ENCODE measurements at places on chromosomes 16 and 17.

- H3K4me3 ChIP-seq = no peak overlapping the region
- H3K4me1 ChIP-seq = peaks cover 58% of the 10 kb centered on the region
- peaks cover 2% of the 10 kb centered on the region for H3K36me3 ChIP-seq
These were observed 20.1 kb downstream of the YWHAE start for GRCh38 chr17:1379930-1380313.

GRCh38 chr16:51328733-51329132 lies 177.7 kb upstream of the SALL1 start:
- H3K27me3 ChIP-seq = no peaks in the 10 kb centered on the region
- no peak for DNase-seq
- H3K4me1 ChIP-seq = no peaks in the 10 kb centered on the region
- no peak overlapping the region for H3K4me3 ChIP-seq
- H3K27ac ChIP-seq = no peak overlapping the region
- peaks cover 5% of the 10 kb centered on the region for H3K36me3 ChIP-seq

- H3K4me1 ChIP-seq = peaks cover 17% of the 10 kb centered on the region
- H3K27me3 ChIP-seq = peaks cover 5% of the 10 kb centered on the region
- peak; percentile 77 for DNase-seq
- no peak within 1 kb of the TSS for H3K27ac ChIP-seq
These were observed at the start of gene CFAP52 for GRCh38 chr17:9576521-9577372. Gene CFAP52, plus strand, starts transcription at chr17:9576642. Its CDS starts 54 bp downstream, at chr17:9576696.

GRCh38 chr16:23290189-23291062 lies 11.7 kb upstream of the SCNN1B start:
- H3K4me1 ChIP-seq = no peaks in the 10 kb centered on the region
- no peak overlapping the region for H3K4me3 ChIP-seq
- H3K27ac ChIP-seq = no peak overlapping the region
- DNase-seq = no peak
- H3K27me3 ChIP-seq = peaks cover 11% of the 10 kb centered on the region

DNA sequence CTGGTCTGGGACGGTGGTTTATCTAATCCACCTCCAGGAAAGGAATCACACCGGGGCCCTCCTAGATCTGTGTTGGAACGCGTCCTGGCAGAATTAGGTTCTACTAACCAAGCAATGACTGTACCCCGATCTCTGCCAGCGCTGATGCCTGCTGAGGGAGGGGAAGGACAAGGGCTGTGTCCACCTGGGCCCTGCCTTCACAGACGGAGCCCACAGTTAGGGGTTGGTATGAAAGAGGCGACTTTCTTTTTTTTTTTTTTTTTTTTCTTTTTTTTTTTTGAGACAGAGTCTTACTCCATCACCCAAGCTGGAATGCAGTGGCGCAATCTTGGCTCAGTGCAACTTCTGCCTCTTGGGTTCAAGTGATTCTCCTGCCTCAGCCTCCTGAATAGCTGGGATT lies 9.9 kb upstream of the KRT19 start:
- H3K36me3 ChIP-seq = no peaks in the 10 kb centered on the region
- H3K27me3 ChIP-seq = peaks cover 9% of the 10 kb centered on the region
- H3K27ac ChIP-seq = no peak overlapping the region
- H3K4me3 ChIP-seq = no peak overlapping the region

DNA sequence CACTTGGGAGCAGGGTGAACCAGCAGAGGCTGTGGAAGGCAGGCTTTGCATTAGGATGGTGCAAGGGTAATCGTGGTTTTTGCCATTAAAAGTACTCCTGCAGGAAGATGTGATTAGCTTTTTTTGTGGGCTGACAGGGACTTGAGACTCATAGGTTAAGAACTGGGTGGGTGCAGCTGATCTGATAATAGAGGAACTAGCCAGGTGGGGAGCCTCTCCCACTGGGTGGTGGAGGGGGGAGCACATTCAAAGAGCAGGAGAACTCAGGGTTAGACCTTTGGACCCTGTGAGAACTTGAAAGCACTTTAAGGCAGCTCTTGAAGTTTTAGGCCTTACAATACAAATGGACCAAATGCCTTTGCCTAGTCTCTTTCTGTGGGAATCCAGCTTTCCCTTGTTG lies 32.4 kb downstream of the CCL4 start:
- no peak overlapping the region for H3K27ac ChIP-seq
- peaks cover 3% of the 10 kb centered on the region for H3K4me1 ChIP-seq
- DNase-seq = no peak
- H3K27me3 ChIP-seq = peaks cover 2% of the 10 kb centered on the region

DNA sequence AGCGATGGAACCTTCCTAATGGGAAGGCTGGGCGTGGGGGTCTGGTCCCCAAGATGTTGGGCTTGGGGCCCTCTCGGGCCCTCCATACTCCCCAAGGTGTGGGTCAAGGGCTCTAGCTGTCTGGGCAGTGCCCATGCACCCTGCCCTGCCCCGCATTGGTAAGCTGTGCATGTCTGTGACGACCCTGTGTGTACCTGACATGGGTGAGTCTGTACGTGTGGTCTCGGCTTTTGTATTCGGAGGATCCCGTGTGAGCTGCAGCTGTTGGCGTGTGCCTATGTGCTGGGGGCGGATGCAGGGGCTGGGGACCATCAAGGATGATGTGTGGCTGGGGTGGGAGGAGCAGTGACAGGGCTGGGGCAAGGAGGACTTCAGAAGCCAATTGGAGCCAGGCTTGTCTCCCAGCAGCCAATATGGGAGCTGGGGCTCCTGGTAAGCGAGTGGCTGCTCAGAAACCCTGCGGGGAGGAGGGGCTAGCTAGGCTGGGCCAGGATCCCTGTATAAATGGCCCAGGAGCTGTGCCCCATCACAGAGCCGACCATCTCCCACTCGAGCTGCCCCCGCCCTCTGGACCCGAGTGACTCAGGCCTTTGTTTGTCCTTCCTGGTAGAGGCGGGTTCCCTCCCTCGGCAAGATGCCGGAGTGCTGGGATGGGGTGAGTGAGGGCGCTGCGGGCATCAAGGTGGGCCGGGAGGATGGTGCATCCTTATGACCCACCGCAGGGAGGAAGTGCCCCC lies at the start of gene NDRG4:
NDRG4 (plus strand) TSS at position 529 of the 737 bp plus-strand sequence; CDS start at position 635, 106 bp downstream.
- peak within 1 kb of the TSS; percentile 96 for H3K27ac ChIP-seq
- H3K4me1 ChIP-seq = peaks cover 44% of the 10 kb centered on the region
- peak; percentile 71 for DNase-seq
- H3K27me3 ChIP-seq = peaks cover 4% of the 10 kb centered on the region
- H3K4me3 ChIP-seq = peak within 1 kb of the TSS; percentile 89

DNA sequence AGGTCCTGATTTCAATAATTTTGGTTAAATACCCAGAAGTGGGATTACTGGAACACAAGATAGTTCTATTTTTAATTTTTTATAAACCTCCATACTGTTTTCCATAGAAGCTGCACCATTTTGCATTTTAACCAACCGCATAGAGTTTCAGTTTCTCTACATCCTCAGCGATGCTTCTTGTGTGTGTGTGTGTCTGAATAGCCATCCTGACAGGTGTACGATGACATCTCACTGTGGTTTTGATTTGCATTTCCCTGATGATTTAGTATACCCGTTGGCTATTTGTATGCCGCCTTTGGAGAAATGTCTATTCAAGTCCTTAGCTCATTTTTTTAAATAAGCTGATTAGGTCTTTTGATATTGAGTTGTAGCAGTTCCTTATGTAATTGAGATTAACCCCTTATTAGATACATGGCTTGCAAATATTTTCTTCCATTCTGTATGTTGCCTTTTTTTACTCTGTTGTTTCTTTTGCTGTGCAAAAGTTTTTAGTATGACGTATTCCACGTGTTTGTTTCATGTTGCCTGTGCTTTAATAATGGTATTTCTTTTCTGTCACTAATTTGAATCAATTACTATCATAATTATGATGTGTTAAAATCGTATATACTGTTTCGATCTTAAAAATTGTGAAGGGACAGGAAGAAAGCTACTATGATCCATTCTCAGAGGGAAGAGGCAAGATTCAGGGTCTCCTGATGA lies 227.2 kb upstream of the MON1B start:
- no peak overlapping the region for H3K4me3 ChIP-seq
- peaks cover 12% of the 10 kb centered on the region for H3K4me1 ChIP-seq
- H3K27ac ChIP-seq = no peak overlapping the region
- H3K27me3 ChIP-seq = no peaks in the 10 kb centered on the region
- DNase-seq = no peak
- no peaks in the 10 kb centered on the region for H3K36me3 ChIP-seq

GRCh38 chr17:40209404-40210093 lies 9.6 kb upstream of the WIPF2 start:
- H3K4me3 ChIP-seq = no peak overlapping the region
- no peaks in the 10 kb centered on the region for H3K4me1 ChIP-seq
- DNase-seq = no peak
- H3K27me3 ChIP-seq = no peaks in the 10 kb centered on the region

DNA sequence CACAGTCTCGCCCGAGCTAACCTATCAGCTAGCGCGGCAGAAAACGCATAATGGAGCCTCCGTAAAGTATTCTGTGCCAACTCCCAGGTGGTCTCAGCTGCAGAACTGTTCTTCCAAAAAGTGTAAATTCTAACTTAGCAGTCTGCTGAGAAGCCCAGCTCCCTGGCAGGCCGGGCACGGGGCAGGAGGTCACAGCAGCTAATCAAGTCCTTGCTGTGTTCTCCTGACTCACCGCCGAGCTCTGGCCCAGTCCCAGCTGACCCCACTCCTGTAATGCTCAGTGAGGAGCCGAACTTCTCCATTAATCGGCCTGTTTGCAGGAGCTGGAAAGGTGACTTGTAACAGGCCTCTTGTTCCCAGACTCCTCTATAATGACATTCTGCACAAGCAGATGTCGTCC lies 193.3 kb downstream of the IRX3 start:
- H3K36me3 ChIP-seq = peaks cover 2% of the 10 kb centered on the region
- DNase-seq = no peak
- no peak overlapping the region for H3K4me3 ChIP-seq
- no peak overlapping the region for H3K27ac ChIP-seq
- no peaks in the 10 kb centered on the region for H3K27me3 ChIP-seq

Data from neural crest cell (in vitro differentiated cells).